NCI-H187 treated with DMSO at 0.1 percent for 48 hours (cell line): ENCODE measurements at places on chromosomes 13 and 19.

DNA sequence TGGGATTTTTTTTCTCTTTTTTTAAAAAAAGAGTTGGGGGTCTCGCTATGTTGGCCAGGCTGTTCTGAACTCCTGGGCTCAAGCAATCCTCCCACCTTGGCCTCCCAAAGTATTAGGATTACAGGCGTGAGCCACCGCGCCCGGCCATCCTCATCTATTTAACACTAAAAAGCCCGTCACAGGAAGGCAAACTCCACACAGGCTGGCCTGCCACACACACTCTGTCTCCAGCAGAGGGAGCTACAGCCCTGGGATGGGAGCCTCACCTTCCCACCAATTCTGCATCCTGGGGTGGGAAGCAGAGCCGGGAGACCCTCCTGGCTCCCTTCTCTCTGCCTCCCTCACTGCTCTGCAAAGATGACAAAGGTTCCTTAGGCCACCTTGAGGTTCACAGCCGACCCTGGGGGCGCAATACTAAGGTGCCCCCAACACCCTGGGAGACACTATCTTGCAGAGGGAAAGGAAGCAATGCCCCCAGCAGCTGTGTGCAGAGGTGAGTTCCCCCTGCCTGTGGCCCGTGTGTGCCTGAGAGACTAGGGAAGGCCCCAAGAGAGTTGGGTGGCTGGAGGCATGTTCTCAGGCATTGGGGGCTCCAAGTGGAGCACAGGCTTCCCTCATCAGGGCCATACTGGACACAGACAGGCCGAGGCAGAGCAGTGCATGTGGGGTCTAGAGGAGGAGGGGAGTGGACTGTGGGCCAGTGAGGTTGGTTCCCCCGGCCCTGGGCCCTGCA, 27.4 kb upstream of the TIMM44 start:
- DNase-seq: no peak

DNA sequence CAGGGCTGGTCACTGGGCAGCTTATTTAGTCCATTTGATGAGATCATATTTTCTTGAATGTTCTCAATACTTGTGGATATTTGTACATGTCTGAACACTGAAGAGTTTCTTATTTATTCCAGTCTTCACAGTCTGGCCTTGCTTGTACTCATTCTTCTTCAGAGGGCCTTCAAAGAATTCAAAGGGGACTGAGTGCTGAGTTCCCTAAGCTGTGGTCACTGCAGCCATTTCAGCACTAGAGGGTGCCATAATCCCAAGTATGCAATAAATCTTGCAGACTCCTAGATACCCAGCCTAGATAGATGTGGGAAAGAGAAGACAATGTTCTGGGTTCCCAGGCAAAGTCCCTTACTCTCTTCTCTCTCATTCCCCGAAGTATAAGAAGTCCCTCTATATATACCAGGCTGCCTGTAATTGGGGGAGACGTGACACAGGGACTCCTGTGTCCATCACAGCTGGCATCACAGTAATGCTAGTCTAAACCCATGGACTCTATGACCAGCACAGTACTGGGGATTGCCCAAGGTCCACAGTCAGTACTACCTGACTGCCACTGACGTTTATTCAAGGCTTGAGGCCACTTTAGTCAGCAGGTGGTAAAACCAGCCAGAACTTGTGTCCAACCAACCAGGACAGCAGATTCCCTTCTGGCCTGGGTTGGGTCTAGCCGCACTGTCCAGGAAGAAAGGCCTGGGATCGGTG, 8.9 kb upstream of the VN1R1 start:
- no peak for DNase-seq

DNA sequence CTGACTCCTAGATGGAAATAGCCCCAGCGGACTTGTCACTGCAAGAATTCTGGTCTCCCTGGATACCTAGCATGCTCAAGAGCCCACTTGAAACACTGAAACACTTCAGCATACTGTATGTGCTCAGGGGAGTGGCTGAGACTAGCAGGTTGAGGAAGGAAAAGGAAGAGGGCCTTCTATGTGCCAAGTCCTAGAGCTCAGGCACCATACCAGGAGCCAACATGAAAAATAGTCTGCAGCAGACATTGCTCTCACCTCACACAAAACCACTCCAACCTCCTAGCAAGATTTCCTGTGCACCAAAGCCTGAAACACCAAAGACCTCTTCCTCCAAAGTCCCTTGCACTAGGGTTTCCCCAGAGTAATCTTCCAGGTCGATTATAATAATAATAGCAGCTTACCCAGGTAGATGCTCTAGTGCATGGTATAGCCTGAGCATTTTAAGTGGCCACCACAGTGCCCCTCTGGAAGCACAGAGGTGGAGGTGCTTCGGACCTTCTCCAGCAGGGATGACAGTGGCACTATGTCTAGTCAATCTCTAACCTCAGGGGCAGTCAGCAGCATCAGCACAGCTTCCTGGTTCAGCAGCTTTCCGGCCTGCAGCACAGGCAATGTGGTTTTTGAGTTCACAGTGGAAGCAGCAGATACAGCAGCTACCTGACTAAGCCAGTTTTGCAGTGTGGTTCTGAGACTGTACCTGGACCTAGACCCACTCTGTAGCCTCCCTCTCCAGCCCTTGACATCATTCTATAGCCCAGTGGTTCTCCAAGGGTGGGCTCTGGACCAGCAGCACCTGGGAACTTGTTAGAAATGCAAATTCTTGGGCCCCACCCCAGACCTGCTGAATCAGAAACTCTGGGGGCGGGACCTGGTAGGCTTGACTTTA, 45.6 kb upstream of the UBE2L5 start:
- DNase-seq: peak; percentile 66

- no peak for DNase-seq
These were observed 12.2 kb upstream of the FBXW9 start for GRCh38 chr19:12708641-12709040.

GRCh38 chr13:26442541-26442940, 114.9 kb upstream of the WASF3 start:
- no peak for DNase-seq

DNA sequence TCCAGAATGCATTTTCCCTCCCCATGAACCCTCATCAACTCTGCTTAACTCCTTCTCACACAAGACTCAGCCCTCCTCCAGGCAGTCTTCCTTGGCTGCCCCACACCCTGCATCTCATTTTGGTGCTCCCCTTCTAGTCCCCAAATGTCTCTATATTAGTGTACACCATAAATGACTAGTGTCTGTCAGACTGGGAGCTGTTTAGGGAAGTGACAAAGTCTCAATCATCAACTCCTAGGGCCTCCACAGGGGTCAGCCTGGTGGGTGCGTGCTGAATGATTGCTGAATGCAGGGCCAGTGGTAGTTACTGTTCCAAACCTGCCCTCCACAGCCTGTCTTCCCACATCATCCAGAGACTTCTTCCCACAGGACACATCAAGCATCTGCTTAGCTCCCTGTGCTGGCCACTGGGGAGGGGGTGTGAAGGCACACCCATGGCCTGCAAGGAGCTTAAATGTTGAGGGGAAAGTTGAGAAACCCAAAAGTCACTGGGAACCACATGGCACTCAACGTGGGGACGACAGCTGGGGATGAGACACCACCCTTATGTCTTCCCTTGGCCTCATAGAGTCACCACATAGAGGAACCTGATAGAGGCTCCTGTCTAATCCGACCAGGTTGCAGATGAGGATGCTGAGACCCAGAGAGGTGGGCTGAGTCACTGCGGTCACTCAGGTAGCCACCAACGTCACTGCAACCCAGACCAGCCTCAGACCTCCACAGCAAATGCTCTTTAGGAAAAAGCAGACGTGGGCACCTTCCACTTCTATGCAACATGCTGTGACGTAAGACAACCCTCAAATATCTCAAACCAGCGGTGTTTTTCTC, 79.3 kb upstream of the TM9SF2 start:
- no peak for DNase-seq

DNA sequence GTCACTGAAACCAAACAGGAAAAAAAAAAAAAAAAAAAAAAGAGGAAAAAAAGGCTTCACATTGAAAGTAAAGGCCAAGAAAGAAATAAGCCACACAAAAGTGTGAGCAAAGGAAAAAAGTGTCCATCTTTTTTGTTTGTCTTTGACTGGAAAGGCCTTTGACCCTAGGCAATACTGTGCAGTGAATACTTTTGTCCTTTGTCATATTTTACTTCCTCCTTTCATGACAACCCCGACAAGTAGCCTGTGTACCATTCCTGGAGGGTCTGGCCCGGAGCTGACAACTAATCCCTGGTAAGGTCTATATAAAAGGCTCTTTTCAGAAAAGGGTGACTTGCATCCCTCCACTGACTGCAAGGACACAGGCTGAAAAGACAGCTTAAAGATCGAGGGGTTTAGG, 12.9 kb upstream of the MICU2 start:
- DNase-seq: no peak

- DNase-seq: no peak
These were observed at the start of gene PALM for GRCh38 chr19:708154-709143. PALM (plus strand) TSS chr19:708935; CDS start chr19:709147, 212 bp downstream.

GRCh38 chr13:67726979-67727378, 496.8 kb upstream of the PCDH9 start:
- DNase-seq: no peak

DNA sequence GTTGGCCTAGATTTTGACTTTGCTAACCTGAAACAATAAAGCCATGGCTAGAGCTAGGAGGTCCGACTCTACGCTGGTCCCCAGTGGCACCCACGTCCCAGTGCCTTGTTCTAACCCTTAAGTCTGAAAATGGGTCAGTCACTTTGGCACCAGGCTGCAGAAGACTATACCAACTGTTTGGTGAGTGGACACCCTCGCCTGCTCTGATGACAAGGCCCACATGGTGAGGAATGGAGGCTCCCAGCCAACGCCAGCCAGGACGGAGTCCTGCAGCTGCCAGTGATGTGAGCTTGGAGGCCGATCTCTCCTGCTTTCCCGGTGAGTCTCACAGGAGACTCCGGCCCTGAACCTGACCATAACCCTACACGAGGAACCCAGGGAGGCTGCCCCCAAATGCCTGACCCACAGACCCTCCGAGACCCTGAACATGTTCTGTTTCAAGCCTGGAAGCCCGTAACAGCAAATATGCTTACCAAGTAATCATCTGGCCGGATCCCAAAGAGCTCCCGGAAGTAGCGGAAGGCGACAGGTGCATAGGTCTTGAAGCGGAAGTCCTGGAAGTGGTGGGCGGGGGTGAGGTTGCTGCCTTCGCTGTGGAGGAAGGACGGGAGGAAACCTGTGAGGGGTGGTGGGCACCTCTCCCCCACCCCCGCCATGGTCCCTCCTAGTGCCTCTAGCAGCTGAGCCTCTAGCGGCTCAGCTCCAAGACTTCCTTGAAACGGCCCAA, 34.1 kb upstream of the CACTIN start:
- no peak for DNase-seq

DNA sequence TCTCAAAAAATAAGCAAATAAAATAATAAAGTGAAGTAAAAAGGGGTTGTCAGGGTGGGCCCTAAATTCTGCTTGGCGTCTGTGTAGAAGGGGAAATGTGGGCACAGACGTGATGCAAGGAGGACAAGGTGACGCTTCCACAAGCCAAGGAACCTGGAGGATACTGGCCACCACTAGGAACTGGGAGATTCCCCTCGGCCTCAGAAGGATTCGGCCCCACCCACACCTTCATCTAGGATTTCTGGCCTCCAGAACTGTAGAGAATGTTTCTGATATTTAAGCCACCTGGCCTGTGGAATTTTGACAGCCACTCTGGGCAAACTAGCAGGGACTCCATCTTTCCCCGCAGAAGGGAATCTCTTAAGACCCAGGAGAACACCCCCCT, 1.1 kb downstream of the PLEKHJ1 start:
- DNase-seq: no peak

- DNase-seq: no peak
These were observed 2.1 kb upstream of the CEACAM19 start for GRCh38 chr19:44668985-44669764.

DNA sequence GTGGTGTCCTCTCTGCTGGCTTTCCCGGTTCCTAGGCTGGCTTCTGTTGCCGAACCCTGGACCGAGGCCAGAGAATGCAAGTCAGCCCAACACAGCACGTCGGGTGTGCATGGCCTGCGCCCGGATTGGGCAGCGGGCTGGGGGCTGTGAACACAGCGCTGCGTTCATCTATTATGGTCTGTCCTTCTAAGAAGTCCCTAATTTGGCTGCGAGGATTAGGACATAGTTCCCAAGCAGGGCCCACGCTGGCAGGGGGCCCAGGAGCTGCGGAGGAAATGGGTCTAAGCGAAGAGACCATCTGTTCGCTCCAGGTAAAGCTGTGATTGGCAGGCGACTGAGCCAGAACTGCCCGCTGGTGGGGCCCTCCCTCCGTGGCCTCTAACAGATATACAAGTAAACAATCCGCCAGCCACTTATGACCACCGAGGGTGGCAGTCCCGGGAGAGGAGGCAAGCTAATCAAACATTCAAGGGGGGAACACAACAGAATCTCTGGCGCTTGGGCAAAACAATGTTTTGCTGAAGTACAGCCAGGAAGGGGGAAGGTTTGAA, 6.0 kb downstream of the SYCE2 start:
- peak; percentile 66 for DNase-seq

DNA sequence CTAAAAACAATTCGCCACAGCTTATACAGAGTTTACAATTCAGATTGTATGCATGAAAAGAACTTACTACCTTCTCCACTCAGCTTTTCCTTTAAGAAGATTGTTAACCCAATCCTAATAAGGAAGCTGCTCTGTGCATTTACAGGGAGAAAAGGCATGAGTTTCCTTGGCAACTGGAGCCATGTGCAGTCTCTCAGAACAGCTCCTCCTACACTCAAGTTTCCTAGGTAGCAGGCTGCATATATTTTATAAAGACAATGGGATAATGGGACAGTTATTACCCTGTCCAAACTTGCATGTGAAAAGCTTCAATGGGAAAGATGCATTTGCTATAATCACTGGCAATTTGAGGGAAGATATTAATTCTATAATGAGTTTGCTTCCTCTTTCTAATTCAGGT, 125.5 kb upstream of the TRPC4 start:
- DNase-seq: peak; percentile 72

DNA sequence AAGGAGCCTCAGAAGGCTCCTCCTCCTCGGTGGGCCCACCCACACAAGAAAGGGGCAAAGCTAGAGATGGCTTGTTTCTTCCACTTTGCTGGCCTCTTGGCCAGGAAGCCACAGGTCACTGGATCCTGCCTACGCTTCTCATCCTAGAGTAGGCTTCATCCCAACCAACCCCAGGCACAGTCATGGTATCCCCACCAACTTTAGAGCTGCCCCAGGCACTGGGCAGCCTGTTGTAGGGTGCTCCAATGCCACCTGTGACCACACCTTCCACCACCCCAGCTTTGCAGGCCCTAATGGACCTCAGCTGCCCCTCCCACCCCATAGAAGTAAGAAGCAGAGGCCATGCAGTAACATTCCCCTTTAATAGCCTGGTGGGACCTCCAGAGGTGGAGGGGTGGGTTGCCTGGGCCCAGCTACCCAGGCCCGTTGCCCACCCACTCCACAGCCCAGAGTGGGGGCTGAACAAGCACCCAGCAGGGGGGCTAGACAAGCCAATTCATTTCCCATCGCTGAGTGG, 522 bp upstream of the CHMP2A start:
- DNase-seq: no peak

DNA sequence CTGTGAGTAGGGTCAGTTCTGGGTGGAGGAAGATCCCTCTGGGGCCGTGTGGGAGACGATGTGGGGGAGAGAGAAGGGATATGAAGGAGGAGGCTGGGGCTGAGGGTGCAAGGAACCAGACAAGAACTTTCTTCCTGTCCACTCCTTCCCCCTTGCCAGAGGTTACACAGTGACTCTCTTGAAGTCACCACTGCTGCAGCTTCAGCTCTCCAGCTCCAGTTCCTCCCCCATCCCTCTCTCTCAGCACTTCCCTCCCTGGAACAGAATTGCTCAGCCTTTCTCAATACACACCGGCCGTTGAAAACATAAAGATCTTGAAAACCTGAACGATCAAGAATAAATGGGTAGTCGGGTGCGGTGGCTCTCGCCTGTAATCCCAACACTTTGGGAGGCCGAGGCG, 5.1 kb downstream of the ZSWIM9 start:
- no peak for DNase-seq
